Fibroblast of skin of left quadriceps (primary cell): ENCODE measurements at places on chromosomes 1 and 21.

DNA sequence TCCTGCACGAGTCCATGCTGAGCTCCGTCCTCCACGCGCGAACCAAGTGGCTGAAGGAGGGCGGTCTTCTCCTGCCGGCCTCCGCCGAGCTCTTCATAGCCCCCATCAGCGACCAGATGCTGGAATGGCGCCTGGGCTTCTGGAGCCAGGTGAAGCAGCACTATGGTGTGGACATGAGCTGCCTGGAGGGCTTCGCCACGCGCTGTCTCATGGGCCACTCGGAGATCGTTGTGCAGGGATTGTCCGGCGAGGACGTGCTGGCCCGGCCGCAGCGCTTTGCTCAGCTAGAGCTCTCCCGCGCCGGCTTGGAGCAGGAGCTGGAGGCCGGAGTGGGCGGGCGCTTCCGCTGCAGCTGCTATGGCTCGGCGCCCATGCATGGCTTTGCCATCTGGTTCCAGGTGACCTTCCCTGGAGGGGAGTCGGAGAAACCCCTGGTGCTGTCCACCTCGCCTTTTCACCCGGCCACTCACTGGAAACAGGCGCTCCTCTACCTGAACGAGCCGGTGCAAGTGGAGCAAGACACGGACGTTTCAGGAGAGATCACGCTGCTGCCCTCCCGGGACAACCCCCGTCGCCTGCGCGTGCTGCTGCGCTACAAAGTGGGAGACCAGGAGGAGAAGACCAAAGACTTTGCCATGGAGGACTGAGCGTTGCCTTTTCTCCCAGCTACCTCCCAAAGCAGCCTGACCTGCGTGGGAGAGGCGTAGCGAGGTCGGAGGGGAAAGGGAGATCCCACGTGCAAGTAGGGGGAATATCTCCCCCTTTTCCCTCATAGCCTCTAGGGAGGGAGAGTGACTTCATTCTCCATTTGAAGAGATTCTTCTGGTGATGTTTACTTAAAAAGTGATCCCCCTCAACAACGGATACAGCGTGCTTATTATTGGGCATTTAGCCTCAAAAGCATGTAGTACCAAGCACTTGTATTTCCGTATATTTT, 991 bp downstream of the PRMT6 start:
- no peak for DNase-seq

DNA sequence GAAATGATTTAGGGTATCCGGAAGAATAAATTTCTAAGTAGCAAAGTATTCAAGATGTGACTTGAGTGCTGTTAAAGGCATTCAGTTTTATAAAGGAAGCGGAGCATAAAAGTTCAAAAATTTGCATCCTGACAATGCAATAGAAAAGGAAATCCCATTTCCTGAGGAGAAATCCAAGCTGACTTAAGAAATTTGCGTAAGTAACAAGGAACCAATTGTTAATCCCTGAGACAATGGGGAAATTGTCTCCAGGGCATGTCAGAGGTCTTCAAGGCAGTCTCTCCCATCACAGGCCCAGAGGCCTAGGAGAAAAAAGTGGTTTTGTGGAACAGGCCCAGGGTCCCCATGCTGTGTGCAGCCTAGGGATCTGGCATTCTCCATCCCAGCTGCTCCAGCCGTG, 416.0 kb downstream of the PRDM2 start:
- no peak for DNase-seq

- peak; percentile 81 for DNase-seq
Observed at GRCh38 chr1:31306278-31306677, 9.4 kb downstream of the ZCCHC17 start.

GRCh38 chr1:111789666-111790316, 34.1 kb downstream of the DDX20 start:
- peak; percentile 38 for DNase-seq

DNA sequence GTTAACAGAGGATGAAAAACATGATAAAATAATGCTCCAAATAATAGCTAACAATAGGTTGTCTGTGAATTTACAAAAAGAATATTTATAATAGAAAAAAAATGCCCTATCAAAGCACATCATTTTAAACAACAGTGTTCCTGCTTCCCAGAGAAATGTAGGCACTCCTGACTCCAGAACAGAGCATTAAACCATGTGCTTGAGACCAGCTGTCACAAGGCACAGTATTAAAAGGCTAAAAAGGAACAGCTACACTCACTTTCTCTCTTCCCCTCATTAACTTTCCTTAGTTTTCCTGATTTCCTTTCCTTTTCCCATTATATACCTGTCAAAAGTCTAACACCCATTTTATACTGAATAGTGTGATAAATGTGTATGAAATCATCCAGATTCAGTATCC, 10.9 kb downstream of the VAV3 start:
- no peak for DNase-seq

GRCh38 chr21:20645344-20645743, 352.9 kb upstream of the NCAM2 start:
- no peak for DNase-seq

GRCh38 chr1:159936273-159936904, 9.0 kb downstream of the IGSF9 start:
- no peak for DNase-seq

- DNase-seq = no peak
Observed at GRCh38 chr1:60152891-60153290, 79.3 kb upstream of the C1orf87 start.

- no peak for DNase-seq
Observed at GRCh38 chr1:173017792-173018191, 32.9 kb downstream of the TNFSF18 start.

GRCh38 chr21:37430184-37430821, 63.7 kb downstream of the DYRK1A start:
- DNase-seq = no peak

DNA sequence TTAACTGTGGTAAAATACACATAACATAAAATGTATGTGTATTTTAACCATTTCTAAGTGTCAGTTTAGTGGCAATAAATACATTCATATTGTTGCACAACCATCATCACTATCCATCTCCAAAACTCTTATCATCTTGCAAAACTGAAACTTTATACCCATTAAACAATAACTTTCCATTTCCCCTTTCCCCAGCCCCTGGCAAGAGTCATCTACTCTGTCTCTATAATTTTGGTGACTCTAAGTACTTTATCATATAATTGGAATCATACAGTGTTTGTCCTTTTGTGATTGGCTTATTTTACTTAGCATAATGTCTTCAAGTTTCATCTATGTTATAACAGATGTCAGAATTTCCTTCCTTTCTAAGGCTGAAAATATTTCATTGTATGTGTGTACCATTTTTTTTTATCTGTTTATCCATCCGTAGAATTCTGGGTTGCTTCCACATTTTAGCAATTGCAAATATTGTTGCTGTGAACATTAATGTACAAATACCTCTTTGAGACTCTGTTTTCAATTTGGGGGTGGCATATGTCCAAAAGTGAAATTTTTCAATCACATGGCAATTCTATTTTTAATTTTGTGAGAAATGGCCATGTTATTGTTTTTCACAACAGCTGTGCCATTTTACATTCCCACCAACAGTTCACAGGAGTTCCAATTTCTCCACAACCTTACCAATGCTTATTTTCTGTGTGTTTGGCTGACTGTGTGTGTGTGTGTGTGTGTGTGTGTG, 153.9 kb upstream of the GORAB start:
- DNase-seq = peak; percentile 20

- no peak for DNase-seq
Observed at GRCh38 chr1:194870860-194871259, 1684.4 kb upstream of the B3GALT2 start.

- DNase-seq = peak; percentile 11
Observed at GRCh38 chr21:30206551-30207251, 9.2 kb downstream of the CLDN8 start.

DNA sequence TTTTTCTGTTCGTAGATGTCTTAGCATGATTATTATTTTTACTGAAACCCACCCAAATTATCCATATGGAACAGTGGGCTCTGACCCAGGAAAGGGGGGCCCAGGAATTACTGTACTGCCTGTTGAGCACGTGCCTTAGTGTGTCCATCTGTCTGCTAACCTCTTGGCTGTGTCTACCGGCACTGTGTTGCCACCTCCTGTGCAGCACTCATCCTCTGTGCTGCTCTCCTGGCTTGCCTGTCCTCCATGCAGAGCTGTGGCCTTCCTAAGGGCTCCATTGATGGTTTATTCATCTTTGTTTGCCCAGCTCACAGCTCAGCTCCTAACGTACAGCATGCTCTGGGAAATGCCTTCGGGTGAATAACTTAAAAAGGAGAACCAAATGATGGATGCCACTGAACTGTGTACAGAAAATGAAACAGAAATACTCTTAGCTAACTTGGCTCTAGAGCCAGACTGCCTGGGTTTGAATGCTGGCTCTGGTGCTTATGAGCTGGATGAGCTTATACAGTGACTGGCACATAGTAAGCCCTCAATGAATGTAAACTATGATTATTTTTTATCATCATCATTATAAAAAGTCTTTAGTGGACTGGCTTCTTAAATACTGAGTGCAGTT, 11.4 kb upstream of the RPTN start:
- DNase-seq = no peak

- DNase-seq = peak; percentile 15
Observed at GRCh38 chr1:220908757-220909156, 29.5 kb downstream of the HLX start.

- DNase-seq = peak; percentile 10
Observed at GRCh38 chr1:81760477-81761097, 40.1 kb upstream of the ADGRL2 start.

DNA sequence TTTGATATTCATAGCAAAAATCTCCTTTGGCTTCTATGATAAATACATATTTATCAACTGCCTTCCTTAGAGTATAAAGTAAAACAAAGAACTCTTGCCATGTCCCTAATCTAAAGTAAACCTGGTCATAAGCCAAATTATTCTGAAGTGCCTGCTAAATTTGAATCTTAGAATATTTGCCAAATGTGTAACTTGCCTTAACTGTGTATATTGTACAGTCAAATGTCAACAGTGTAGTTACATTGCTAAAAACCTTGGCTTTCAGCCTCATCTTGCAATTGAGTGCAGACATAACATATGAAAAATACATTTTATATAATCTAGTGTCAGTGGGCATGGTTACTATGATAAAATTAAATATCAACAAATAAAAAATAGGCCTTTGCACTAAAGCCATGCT, 583.4 kb upstream of the ADAMTS5 start:
- no peak for DNase-seq

- DNase-seq = no peak
Observed at GRCh38 chr1:167293057-167293456, 72.4 kb downstream of the POU2F1 start.

DNA sequence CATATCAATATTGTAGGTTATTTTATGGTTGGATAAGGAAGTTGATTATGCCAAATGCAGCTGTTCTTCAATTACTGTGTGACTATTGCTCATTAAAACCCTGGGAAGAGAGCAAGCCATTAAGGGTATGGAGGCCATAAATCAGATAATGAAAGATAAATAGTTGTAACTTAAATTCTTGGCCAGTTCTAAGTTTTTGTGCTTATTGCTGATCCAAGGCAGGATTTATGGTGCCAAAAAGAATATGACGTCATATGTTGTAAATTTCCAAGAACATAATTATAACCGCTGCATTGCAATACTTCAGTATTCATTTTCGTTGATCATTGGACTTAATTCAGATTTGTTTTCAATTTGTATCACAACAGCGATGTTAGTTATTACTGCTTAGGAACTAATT, 211.6 kb downstream of the LRRC40 start:
- DNase-seq = peak; percentile 47

DNA sequence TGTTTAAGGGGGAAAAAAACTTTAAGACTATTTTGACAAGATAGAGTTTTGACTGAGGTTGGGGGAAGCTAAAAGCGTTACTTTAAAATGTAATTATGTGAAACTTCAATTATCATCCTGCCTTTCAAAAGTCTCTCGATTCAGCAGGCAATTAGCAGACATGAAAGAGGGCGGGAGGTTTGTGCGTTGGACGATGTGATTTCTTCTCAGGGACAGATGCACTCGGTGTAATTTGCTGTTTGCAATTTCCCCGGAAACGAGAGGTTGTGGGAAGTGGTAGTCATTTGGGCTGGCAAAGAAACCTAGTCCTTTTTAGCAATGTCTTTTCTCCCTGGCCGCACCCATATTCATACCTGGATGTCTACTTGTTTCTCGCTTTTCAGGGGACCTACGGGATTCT, 27.1 kb downstream of the KAZN start:
- DNase-seq = no peak

- no peak for DNase-seq
Observed at GRCh38 chr1:156816561-156817328, at the start of gene SH2D2A. Gene SH2D2A (minus strand): TSS chr1:156816848. CDS start chr1:156816708, 140 bp downstream.

DNA sequence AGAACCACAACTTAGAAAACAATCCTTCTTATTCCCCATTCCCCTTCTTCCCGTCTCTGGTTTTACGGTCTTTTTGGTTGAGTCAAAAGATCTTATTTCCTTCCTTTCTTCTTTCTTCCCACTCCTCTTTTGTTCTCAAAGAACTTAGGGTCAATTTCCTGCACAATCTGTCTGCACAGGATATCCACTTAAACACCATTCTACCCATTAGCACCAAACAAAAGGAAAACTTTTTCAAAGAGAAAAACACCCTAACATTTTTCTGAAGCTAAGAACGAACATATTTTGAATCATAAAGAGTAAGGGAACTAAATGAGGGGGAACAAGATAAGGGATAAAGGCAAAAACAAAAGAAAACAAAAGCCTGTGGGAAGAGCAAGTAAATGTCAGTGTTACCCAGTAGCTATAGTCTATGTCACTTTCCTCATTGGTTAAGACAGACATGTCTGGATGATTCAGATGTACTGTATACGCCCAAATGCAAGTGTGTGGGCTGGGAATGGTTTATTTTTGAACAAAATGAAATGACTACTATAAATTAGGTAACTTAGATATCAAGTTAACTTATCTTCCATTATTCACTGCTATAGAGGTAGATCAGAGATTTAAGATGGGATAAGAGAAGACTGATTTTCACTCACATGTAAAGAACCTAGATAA, 59.9 kb downstream of the TOR3A start:
- DNase-seq = peak; percentile 50

DNA sequence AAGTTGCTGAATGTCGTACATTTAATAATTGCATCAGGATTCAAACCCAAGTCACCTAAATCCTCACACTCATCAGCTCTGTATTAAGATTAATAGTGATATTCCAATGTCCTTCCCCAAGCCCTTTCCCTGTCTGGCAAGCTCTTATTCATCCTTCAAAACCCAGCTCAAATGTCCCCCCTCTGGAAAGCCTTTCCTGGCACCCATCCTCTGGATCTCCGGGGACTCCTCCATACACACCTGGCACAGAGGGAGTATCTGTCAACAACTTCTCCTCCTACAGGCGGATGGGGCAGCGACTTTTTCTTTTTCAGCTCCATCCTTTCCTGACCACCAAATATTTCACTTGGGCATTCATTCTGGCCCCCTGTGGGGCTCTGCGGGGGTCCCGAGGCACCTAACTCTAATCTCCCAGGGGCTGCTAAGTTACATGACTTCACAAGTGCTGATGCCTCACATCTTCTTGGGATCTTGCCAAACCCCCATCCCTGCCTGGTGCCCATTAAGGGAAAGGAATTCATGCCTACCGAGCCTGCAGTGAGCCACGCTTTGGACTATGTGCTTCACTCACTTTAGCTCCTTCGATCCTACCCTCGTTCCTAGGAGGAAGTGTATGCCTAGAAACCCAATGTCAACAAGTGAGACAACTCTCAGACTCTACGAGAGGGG, 15.2 kb downstream of the TINAGL1 start:
- DNase-seq = no peak
